ENCODE measurements at places on chromosomes 2 and 18. TPM values are rescaled to one million over a fixed set of nuclear protein-coding genes. Genes with fewer than 3 reads are reported as not detected.

GRCh38 chr18:35451032-35451431 lies 46.7 kb downstream of the INO80C start:
- no peaks in the 10 kb centered on the region for H3K4me1 ChIP-seq
- H3K27me3 ChIP-seq: no peaks in the 10 kb centered on the region
- no peak for DNase-seq
- no peak overlapping the region for H3K4me3 ChIP-seq

DNA sequence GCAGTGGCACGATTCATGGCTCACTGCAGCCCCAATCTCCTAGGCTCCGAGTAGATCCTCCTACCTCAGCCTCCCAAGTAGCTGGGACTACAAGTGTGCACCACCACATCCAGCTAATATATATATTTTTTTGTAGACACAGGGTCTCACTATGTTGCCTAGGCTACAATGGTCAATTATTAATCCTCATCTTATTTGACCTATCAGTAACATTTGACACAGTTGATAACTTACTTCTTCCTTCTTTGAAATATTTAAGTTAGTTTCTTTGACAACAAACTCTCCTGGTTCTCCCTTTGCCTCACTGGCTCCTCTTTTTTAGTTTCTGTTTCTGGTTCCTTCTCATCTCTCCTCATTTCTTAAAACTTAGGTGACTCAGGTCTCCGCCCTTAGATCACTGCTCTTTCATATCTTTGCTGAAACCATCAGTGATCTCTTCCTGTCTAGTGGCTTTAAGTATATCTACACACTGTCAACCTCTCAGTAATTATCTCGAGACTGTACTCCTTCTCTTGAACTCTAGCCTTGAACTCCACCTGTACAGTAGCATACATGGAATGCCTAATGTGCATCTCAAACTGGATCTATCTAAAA lies 11.5 kb downstream of the PGAP1 start:
- peaks cover 51% of the 10 kb centered on the region for H3K36me3 ChIP-seq
- no peak overlapping the region for H3K27ac ChIP-seq
- no peak for DNase-seq
- no peaks in the 10 kb centered on the region for H3K4me1 ChIP-seq
- H3K4me3 ChIP-seq: no peak overlapping the region

DNA sequence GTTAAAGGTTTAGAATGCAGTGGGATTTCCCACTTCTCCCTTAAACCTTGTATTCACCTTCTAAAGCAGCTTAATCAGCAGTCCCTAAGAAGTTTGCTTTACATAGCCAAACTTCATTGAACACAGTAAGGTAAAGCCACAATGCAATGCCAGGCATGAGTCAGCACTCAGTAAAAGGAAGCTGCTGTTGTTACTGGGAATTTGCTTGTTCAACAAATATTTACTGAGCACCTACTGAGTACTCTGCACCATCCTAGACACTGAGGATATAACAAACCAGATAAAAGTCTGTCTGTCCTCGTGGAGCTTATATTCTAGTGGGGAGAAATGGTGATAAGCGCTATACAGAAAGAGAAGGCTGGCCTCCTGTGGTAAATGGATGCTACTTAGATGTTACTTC lies 162.7 kb downstream of the PKP4 start:
- no peaks in the 10 kb centered on the region for H3K4me1 ChIP-seq
- H3K36me3 ChIP-seq: peaks cover 24% of the 10 kb centered on the region

GRCh38 chr2:157509744-157510143 lies 65.9 kb upstream of the CYTIP start:
- no peaks in the 10 kb centered on the region for H3K4me1 ChIP-seq
- no peak overlapping the region for H3K27ac ChIP-seq
- no peaks in the 10 kb centered on the region for H3K36me3 ChIP-seq
- no peak for DNase-seq
- no peak overlapping the region for H3K4me3 ChIP-seq

- H3K4me1 ChIP-seq: peaks cover 7% of the 10 kb centered on the region
- H3K27ac ChIP-seq: peak overlapping the region; percentile 100
- H3K27me3 ChIP-seq: no peaks in the 10 kb centered on the region
Measured at GRCh38 chr2:229920011-229920641, 1.7 kb downstream of the TRIP12 start.

DNA sequence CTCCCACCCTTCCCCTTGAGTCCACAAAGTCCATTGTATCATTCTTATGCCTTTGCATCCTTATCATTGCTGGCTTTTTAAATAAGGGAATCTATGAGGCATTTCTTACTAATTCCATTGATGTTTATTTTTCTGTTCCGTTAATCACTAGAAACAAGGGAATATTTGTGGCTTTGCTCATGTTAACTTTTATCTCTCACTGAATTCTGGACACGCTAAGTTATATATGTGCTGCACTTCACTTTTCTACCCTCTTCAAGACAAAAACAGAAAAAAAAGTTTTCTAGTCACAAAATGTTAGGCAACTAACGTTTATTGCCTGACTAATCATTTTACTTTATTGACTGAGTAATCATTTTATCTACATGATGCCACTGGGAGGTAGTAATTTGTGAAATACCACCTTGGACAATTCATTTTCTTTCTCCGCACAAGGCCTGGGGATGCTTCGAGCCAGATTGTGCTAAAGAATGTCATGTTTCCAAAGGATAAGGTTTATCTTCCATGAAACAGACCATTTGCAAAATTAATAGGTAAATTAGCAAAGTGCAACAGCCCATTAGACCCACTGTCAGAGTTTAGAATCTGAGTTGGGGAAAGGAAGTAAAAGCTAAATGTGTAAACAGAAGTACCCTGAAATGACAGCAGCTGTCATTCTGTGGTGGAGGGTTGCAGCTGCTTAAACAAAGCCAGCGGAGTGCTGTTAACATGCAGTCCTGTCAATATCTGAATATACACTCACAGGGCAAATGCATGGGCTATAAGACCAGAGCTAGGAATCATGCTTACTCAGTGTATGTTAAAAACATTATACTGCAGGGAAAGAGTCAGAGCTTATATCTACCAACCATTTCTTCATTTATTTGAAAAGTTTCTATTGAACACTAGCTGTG lies 658.7 kb downstream of the CNTNAP5 start:
- H3K4me1 ChIP-seq: no peaks in the 10 kb centered on the region
- H3K27ac ChIP-seq: no peak overlapping the region

DNA sequence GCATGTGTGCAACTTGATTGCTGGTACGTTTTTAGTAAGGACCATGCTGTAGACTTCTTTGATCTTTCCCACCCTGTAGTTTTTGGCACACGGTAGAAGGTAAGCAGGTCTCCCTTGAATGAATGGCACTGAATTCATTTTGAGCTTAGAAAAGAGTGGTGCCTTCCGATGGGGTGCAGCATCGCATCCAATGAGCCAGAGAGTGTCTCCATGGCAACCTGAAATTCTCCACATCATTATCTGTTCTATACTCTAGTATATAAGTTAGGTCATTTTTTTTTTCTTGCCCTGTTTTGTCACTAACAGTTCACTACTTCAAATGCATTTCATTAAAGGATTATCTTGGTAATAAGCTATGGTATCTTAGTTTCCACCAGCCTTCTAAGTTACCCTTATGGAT lies 81.2 kb upstream of the REV1 start:
- DNase-seq: no peak
- no peak overlapping the region for H3K4me3 ChIP-seq
- H3K36me3 ChIP-seq: peaks cover 5% of the 10 kb centered on the region
- no peaks in the 10 kb centered on the region for H3K4me1 ChIP-seq

GRCh38 chr18:73918816-73919215 lies 228.8 kb downstream of the FBXO15 start:
- no peak overlapping the region for H3K27ac ChIP-seq
- no peaks in the 10 kb centered on the region for H3K36me3 ChIP-seq
- no peaks in the 10 kb centered on the region for H3K27me3 ChIP-seq
- no peak for DNase-seq

GRCh38 chr2:148614322-148615049 lies 30.1 kb upstream of the EPC2 start:
- peaks cover 4% of the 10 kb centered on the region for H3K4me1 ChIP-seq
- no peaks in the 10 kb centered on the region for H3K36me3 ChIP-seq
- H3K27ac ChIP-seq: peak overlapping the region; percentile 82
- no peaks in the 10 kb centered on the region for H3K27me3 ChIP-seq
- DNase-seq: peak; percentile 75
- H3K4me3 ChIP-seq: no peak overlapping the region

DNA sequence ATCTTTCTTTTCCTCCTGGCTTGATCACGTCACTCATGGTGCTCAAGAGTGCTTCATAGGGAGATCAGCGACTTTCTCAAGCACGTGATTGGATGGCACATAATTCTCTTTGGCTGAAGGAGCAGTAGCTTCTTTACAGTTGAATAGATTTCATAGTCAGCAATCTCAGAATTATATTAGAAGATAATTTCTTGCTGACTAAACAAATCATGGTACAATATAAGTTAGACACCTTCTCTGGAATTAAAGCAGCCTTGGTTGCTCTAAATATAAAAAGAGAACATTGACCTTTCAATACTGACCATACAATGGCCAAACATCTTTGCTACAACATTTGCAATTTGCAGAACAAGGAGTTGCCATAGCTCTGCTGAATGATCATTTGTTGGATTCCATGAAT lies 238.5 kb upstream of the CHST9 start:
- H3K36me3 ChIP-seq: no peaks in the 10 kb centered on the region
- no peaks in the 10 kb centered on the region for H3K27me3 ChIP-seq
- H3K27ac ChIP-seq: no peak overlapping the region
- DNase-seq: no peak
- no peak overlapping the region for H3K4me3 ChIP-seq

DNA sequence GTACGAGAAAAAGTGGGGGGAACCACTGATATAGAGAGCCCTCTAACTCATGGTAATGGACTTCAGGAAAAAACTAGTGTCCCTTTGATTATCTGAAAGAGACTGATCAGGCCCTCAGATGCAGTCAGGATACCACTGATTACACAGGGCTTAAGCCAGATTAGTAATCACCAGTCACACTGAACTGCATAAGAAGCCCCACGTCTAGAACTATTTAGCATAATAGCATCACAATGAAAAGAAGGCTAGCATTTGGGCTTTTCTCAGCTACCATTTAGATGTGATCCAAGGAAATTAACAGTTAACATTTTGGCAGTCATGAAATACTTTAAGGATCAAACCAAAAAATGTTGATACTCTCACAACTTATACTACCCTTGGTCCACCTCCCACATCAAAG lies 813.1 kb upstream of the POU3F3 start:
- no peaks in the 10 kb centered on the region for H3K27me3 ChIP-seq
- no peak overlapping the region for H3K4me3 ChIP-seq
- H3K4me1 ChIP-seq: no peaks in the 10 kb centered on the region
- no peak overlapping the region for H3K27ac ChIP-seq

DNA sequence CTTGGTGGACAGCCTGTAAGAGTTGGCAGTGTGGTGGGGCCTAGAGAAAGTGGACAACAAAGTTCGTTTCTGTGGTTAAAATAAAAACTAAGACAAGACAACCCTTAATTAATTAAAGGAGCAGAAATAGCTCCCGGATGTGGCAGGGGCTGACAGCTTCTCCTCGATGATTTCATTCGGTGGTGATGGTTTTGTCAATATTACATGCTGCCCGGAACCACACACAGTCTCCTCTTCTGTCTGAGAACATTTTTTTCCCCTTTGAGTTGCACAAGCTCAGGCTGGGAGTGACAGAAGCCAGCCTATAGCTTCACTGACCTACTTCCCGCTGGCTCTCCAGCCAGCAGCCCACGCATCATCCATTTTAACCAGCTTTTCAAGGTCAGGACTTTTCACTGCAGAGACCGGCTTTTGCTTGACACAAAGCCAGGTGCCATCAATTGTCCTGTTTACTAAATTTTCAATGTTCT lies 378.8 kb downstream of the SLC4A3 start:
- H3K4me3 ChIP-seq: no peak overlapping the region
- H3K4me1 ChIP-seq: peaks cover 2% of the 10 kb centered on the region
- H3K27me3 ChIP-seq: no peaks in the 10 kb centered on the region
- DNase-seq: peak; percentile 63
- no peaks in the 10 kb centered on the region for H3K36me3 ChIP-seq

GRCh38 chr2:204863336-204863735 lies 318.1 kb downstream of the PARD3B start:
- H3K4me1 ChIP-seq: no peaks in the 10 kb centered on the region
- H3K4me3 ChIP-seq: no peak overlapping the region
- no peak for DNase-seq
- no peaks in the 10 kb centered on the region for H3K36me3 ChIP-seq

GRCh38 chr2:86414996-86415395 lies 26.2 kb upstream of the KDM3A start:
- H3K36me3 ChIP-seq: no peaks in the 10 kb centered on the region
- peaks cover 2% of the 10 kb centered on the region for H3K4me1 ChIP-seq
- no peak overlapping the region for H3K4me3 ChIP-seq
- DNase-seq: no peak
- H3K27ac ChIP-seq: no peak overlapping the region

DNA sequence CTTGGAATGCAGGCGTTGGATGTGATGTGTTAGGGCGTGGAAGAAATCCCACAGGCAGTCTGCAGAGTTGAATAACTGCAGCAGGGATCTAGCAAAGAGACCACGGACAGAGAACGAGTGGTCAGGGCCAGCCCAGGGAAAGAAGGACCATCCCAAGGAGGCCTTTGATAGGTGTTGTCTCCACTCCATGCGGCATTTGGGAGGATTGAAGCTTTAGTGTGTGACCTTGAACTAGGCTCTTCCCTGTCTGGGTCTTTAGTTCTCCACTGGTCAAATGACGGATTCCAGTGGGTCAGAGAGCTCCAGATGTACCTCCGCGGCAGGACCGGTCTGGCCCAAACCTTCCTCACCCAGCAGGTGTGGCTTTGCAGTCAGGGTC lies 18.4 kb downstream of the GREB1 start:
- DNase-seq: no peak
- H3K36me3 ChIP-seq: no peaks in the 10 kb centered on the region
- H3K4me3 ChIP-seq: no peak overlapping the region
- H3K4me1 ChIP-seq: no peaks in the 10 kb centered on the region
- no peaks in the 10 kb centered on the region for H3K27me3 ChIP-seq

DNA sequence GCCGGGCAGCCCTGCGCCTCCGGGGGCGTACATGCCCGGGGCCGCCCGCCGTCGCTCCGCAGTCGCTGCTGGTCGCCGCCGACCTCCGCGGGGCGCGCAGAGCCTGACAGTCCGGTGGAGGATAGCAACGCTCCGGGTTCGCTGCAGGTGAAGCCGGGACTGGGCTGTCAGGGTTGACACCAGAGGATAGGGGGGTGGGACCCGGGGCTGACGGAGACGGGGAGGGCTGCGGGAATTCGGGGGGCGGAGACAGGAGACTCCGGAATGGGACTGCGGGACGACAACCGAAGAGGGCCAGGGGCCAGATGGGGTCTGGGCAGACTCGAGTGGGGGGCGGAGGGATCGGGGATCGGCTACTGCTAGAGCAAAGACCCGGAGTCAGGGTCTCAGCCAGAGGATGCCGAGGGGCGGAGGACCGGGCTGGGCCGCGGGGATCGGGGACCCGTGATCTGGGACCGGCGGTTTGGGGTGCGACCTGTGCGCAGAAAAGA lies 403 bp downstream of the TMEM127 start:
- no peaks in the 10 kb centered on the region for H3K27me3 ChIP-seq
- peak overlapping the region; percentile 87 for H3K4me3 ChIP-seq
- DNase-seq: no peak
- peaks cover 24% of the 10 kb centered on the region for H3K4me1 ChIP-seq
- peak overlapping the region; percentile 92 for H3K27ac ChIP-seq

The CD28 gene
- 1.0 TPM for total RNA-seq

The CCBE1 gene
- total RNA-seq: 35.1 TPM

The ALPI gene
- total RNA-seq: not detected

The GPR75 gene
- total RNA-seq: 1.4 TPM

The SLC39A10 gene
- total RNA-seq: 26.3 TPM

The MAB21L4 gene
- total RNA-seq: 2.9 TPM

The EDAR gene
- total RNA-seq: 0.37 TPM

The CREG2 gene
- total RNA-seq: not detected

The CNDP1 gene
- not detected for total RNA-seq
